Immature natural killer cell (primary cell): ENCODE measurements at places on chromosomes 1 and 21.
A peak's percentile ranks its signal among the peaks of the same experiment; 100 is the strongest.

DNA sequence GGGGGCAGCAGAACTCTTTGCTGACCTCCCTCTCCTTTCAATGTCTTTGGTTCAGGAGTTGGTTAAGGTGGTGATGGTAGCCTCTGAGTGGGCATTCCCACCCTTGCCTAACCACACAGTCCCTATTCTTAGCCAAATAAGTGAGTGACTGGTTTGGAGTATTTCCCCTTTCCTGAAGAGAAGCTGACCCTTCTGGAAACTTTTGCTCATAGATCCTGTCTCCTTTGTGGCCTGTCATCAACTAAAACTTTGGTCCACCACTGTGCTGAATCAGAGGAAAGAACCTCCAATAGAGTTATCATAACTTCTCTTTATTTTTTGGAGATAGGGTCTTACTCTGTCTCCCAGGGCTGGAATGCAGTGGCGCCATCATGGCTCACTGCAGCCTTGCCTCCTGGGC is 31.1 kb downstream of the C1orf21 start:
- no peak for DNase-seq

- DNase-seq = peak; percentile 42
These were observed 22.8 kb downstream of the RNU5D-1 start for GRCh38 chr1:44707959-44708831.

DNA sequence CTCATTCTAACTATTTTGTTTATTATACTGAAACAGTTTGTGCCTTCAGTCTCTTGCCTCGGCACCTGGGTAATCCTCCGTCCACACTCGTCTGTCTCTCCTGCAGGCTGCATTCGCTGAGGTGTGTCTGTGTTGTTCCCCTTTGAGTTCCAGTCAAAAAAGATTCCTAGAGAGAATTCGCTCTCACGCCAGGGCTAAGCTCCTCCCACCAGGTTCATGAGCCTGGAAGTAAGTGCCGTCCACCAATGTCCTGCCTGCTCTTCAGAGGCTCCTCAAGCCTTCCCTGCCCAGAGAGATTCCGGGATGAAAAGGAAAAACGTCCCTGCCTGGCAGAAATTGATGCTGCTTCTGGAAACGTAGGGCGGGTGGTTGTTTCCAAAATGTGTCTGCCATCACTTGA is 12.9 kb downstream of the KIAA2013 start:
- DNase-seq = no peak

GRCh38 chr1:54051933-54052430 is 1.0 kb downstream of the TMEM59 start:
- no peak for DNase-seq

DNA sequence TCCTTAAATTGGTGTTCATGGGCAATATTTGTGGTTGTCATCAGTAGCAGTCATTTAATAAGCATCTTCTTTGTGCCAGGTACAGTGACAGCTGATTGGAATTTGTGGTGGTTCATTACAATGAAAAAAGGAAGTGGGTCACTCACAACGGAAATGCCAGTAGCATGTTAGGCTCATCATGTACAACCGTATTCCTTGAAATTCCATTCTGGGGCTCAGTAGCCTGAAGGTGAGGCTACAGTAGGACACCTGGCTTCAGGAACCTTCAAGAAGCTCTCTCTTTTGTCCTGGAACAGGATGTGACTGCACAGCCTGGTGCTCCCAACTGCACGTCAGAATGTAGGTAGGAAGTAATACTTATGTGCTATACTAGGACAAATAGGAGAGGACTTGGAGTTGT is 93.9 kb downstream of the ST3GAL3 start:
- no peak for DNase-seq

GRCh38 chr1:94683886-94684285 is 136.3 kb upstream of the SLC44A3 start:
- no peak for DNase-seq

GRCh38 chr1:10980094-10980577 is 32.3 kb upstream of the TARDBP start:
- DNase-seq = no peak

DNA sequence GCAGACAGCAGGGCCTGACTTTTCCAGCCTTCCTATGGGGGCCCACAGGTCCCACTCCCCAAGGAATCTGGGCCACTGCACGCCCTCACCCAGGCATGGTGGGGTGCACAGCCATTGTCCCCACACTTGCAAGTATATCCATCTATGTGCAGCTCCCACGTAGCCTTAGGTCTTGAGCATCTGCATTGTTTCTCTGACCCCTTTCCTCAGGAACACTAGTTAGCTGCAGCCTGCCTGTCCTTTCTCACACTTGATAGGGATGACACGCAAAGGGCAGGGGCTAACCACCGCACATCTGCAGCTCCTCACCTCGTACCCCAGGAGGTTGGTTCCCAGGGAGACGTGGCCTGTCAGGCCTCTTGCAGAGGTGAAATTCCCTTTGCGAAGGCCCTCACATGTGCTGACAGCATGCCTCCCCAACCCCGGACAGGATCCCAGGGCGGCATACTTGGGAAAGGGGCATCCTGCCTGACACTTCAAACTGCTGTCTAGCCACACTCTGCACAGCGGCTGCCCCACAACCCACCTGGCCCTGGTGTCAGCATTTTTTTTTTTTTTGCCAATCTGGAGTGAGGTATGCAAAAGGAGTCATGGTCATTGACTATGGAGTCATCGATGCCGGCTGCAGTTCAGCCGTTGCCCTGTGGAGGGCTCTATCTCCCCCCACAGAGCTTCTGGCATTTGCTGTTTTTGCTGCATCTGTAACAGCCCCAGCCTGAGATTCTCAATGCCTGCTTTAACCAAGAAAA is 5.0 kb downstream of the JMJD4 start:
- peak; percentile 22 for DNase-seq

DNA sequence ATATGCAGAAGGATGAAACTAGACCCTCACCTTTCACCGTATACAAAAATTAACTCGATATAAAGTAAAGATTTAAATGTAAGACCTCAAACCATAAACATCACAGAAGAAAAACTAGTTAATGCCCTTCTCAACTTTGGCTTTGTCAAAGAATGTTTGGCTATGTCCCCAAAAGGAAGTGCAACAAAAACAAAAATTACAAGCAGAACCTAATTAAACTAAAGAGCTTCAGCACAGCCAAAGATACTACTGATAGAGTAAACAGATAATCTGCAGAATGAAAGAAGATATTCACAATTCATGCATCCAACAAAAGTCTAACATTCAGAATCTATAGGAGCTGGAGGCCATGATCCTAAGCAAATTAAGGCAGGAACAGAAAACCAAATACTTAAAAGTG is 824.6 kb upstream of the NEGR1 start:
- no peak for DNase-seq

DNA sequence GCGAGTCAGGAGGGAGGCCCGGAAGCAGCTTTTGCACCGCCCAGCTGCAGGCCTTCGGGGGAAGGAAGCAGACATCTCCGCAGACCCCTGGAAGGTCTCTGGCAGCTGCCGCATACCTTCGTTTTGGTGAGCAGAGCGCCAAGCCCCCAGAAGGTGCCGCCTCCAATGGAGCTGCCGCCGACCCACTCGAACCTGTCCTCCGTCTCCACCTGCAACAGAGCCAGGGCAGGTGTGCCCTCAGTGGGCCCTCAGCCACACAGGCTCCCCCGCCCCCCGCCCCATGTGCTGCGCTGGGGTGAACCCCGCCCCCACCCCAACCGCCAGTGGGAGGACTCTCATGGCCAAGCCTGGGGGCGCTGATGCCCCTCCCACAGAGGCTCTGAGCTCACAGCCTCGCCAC is 6.2 kb downstream of the PANK4 start:
- DNase-seq = no peak

- DNase-seq = no peak
These were observed 571.8 kb upstream of the ADGRL2 start for GRCh38 chr1:81228926-81229325.

DNA sequence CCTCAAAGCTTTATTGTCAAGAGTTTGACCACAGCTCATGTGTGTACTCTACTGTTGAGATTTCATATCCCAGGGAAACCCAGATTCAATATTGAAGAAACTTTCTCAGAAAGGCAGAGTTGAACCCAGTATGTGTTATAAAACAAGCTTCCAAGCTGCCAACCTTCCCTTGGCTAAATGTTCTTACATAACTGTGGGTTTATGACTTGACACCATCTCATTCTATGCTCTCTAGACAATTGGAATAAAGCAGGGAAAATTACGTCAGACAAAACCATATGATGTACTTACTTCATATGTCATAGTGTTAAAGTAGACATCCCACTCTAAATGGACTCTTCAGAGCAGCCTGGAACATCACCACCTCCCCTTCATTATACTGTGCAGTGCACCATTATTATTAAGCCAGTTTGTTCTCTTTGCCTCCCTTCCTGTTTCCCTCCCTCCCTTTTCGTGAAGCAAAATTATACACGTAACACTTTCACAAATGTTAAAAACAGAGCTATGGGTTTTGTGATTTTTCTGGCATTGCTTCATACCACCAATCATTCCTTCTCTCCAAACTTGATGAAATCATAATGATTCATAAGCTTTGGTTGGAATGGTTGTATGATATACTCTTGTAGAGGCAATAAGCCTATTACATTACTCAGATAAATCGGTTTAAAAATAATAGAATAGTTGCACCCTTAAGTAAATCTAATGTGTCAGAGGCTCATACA is 507.2 kb downstream of the LTN1 start:
- no peak for DNase-seq

- DNase-seq = no peak
These were observed 15.5 kb downstream of the CEP104 start for GRCh38 chr1:3841491-3841890.

GRCh38 chr1:30879126-30879786 is 29.3 kb downstream of the SDC3 start:
- DNase-seq = no peak

DNA sequence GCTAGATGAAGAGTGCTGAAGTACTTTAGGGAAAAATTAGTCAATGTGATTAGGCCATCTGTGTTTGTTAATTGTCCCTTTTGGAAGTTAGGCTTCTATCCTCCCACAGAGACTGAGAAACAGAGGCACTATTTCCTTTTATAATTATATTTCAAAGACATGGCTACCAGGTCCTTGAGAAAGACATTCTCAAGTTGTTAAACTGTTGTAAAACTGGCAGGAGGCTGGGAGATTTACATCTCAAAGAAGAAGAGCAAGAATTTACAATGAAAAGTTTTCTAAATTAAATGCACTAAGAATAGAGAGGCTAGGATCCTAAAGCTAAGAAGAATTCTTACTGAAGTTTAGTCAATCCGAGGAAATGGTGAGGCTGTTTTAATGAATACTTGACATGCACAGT is 74.0 kb upstream of the BRINP3 start:
- DNase-seq = no peak

DNA sequence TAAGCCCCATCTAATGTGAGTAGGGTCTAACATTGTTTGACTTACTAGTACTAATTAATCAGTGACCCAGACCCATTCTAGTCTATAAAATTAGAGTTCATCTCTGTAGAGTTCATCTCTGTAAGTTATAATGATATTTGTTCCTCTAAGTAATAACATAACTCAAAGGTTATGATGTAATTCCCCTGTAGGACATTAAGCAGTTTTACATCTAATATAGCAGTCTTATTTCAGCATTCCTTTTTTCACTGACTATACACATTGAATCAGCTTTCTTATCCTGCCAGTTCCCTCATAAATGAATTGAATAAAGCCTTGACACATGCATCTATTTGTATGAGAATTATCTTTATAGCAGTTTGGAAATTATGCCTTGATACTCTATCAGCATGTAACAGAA is 90.9 kb downstream of the SH3GLB1 start:
- DNase-seq = no peak

DNA sequence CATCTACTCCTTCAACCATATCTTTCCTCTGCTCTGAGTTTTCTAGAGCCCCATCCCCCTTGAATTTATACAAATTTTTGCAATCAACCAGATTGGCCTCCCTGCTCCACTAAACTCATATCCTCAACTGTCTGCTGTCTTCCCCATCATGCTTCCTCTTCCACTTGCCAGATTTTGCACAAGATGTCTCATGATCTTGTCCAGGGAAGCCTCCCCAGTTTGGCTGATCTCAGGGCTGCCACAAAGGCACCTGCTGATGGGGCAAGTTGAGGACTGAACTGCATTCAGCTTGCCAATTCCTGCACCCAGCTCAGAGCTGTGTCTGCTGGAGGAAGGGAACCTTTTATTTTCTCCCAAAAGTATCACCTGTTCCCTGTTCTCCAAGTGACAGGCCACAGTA is 3.9 kb upstream of the KCNJ9 start:
- no peak for DNase-seq

- DNase-seq = no peak
These were observed 71.7 kb downstream of the SEC16B start for GRCh38 chr1:177897998-177898654.

DNA sequence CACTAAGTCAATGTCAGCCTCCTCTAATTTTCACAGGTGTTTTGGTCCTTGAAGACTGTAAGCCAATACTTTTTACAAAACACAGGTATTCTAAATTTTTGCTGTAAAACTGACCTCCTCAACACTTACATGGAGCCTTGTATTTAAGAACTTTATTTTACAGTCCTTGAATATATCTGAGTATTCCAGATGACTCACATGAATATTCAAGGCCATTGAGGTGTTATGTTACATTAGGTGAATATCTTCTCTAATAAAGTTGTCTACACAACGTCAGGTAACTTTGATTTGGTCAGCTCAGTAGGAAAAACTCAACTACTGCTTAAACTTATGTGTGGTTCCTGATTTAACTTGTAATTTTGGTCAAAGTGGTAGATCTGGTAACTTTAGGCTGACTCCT is 254.2 kb downstream of the OLFM3 start:
- DNase-seq = no peak

DNA sequence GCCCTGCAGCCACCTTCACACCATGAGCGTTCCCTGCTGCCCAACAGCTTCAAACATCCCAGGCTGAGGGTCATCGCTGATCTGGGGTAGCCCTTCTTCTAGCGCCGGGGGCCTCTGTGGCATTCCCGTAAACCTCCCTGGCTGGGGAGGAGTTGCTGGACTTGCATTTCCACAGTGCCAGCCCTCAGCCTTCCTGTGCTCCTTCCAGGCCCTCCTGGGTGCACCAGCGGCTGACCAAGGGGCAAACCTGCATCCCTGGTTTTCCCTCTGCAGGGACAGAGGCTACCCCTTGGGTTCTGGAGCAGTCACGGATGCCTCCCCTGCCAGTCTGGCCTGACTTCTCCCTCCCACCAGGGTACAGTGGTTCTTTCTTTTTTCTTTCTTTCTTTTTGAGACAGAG is 218.7 kb upstream of the TMEM51 start:
- DNase-seq = no peak

DNA sequence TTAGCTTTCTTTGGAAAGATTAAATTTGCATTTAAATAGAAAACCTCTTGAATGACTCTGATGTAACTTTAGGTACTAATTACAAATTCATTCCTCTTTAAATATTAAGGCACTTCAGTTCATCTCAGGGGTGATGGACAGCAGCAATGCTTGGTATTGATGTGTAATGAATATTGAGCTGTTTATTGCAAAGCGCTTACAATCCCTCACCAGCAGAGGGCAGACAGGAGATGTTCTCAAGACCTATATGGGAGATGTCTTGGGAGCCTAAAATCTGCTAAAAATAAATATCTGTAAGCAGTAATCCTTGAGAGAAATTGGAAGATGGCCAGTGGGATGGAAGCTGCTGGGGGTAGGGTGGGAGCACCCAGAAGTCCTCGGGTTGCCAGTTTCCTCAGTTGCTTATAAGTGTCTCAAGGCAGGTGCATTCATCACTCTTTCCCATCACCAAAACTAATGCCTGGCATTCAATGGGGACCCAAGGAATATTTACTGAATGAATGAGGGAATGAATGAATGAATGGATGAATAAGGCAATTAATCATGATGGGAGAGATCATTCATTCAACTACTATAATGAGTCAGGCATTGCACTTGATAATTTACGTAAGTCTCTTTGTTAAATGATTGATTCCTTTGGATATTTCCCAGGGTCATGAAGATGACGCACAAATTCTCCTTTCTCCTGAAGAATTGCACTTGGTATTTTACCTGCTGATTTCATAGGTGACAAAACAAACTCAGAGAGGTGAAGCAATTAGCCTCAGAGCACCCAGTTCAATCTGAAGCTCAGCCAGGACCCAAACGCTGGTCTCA is 2.3 kb downstream of the KLHDC8A start:
- peak; percentile 59 for DNase-seq
